H54 (cell line): ENCODE measurements at places on chromosomes 16 and 17.
A peak's percentile ranks its signal among the peaks of the same experiment; 100 is the strongest.

GRCh38 chr17:8835106-8835505, 32.4 kb downstream of the PIK3R6 start:
- DNase-seq = no peak

GRCh38 chr16:77555126-77555525, 120.3 kb upstream of the ADAMTS18 start:
- DNase-seq = no peak

GRCh38 chr16:49350265-49351095, 23.1 kb upstream of the C16orf78 start:
- DNase-seq = peak; percentile 60

DNA sequence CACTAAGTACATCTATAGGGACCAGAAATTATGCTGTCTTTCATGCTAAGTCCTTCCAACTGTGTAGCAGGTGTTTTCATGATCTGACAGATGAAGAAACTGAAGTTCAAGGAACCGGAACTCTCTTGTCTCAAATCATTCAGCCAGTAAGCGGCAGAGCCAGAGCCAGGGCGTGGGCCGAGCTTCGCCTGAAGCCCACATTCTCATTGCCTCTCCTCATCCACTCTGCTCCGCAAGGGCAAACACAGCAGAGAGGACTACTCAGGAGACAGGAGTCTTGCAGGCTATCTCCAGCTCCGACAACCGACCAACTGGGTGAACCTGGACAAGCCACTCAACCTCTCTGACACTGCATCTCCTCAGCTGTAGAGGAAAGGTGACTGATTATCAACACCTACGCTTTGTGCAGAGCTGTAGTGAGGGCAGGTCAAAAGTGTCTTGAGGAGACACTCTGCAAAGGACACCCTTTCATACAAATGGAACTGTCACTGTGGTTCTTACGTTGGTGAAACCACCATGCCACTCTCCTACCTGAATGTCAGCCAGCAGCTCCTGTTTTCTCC, 72.9 kb downstream of the CYTH1 start:
- DNase-seq = no peak
